T-helper 1 cell (primary cell): ENCODE measurements at places on chromosomes 2 and 18.

GRCh38 chr2:208493186-208493585, 86.6 kb downstream of the PTH2R start:
- DNase-seq = no peak

- no peak for DNase-seq
Observed at GRCh38 chr2:27832396-27832795, 57.8 kb downstream of the RBKS start.

DNA sequence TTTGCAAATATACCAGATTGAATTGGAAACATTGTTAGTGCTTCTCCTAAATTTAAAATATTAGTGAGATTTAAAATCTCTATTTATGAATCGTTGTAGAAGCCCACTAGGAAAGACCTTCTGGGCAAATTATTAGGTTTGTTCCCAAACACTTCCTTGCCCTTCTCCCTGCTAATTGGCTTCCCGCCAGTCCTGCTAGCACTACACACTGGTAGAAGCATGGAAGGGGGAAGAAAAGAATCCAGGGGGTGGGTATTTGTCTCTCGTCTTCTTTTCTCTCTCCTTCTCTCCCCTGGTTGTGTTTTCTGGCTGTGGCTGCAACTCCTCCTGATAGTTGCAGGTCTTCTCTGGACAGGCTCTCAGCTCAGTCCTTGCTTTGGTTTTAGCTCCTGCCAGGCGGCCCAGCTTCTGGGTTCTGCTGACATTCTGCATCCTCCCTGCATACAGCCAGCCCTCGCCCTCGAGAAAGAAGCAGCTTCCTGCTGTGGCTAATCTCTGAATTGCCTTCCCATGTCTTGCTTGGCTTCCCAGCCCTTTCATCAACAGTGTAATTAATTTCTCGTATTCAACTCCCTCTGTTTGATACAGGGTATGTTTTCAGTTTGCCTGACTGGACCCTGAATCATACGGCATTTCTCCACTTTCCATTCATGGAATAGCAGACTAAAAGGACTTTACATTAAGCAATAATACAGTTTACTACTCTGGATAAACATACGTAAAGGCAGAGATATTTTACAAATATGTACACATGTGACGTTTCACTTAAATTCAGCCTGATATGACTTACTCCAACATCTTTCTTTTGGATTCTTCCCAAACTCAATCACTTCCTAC, 6.9 kb upstream of the PARD3B start:
- DNase-seq = no peak

- DNase-seq = no peak
Observed at GRCh38 chr2:225637259-225637658, 237.7 kb downstream of the NYAP2 start.

DNA sequence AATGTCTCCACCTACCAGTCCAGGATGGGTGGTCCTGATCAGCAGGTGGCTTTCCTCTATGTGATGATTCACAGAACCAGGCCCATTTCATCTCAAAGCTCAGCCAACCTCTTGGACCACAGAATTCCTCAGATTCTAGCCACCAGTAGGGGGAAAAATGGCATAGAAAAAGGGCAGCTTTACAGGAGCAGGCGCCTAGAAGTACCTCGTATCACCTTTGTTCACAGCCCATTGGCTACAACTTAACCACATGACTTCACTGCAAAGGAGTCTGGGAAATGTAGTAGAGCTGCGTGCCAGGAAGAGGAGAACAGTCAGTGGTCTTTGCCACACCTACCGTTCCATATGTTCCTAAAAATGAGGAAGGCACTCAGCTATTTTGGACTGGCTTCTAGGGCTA, 62.8 kb upstream of the DTNA start:
- DNase-seq = no peak

DNA sequence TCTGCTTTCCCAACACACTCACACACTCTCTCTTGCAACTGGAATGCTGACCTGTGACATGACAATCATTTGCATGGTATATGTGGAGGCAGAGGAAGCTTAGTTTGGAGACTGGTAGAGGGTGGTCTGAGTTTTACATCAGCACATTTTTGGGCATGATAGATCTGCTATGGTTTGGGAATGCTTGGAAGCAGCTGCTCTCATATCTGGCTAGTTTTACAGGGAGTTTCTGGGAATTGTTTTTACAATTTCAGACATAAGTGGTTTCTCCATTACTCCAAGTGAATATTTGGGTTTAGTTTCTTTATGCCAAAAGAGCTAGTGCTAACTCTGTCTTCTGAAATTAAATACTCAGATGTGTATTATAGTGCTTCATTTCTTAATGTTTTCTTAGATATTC, 977.6 kb downstream of the SUCLG1 start:
- DNase-seq = no peak

DNA sequence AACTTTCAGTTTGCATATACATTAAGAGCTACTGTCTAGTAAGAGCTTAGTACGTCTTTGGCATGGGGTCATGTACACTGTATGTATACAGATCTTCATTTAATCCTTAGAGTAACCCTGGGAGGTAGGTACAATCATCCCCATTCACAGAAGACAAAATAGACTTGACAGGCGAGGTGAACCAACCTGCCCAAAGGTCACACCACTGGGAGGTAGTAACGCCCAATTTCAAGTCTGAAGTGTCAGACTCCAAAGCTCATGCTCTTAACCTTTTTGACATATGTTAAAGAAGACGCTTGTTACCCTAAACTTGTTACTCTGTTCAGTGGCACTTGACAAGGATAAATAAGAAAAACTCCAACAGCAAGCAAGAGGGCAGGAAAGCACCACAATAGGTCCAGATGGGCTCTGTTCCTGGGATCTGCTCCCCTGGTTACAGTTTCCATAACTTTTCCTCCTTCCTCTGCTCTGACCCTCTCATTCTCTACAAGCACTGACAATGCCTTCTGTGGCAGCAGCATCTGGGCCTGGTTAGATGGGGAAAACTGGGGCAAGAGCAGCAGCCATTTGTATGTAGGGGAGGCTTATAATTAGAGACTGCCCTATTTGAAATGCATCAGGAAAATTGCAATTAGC, 64.7 kb upstream of the SERTAD2 start:
- DNase-seq = no peak

DNA sequence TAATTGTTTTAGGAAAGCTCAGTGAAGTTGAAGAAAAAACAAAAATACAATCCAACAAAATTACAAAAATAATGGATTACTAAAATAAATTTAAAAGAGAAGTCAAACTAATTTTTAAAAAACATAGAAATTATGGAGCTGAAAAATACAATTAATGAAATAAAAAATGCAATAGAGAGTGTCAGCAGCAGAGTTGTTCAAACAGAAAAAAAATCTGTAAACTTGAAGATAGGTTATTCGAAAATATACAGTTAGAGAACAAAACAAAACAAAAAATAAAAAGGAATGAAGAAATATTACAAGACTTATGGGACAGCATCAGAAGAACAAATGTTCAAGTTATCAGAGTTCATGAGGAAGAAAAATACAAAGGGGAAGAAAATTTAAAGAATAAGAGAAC, 114.7 kb downstream of the GULP1 start:
- DNase-seq = no peak

- no peak for DNase-seq
Observed at GRCh38 chr2:236753606-236754270, 184.1 kb downstream of the ACKR3 start.

- DNase-seq = no peak
Observed at GRCh38 chr2:47264686-47265085, 109.6 kb upstream of the STPG4 start.

- no peak for DNase-seq
Observed at GRCh38 chr2:33116799-33117198, 170.0 kb downstream of the LTBP1 start.

GRCh38 chr2:8418721-8419120, 263.1 kb upstream of the ID2 start:
- DNase-seq = no peak

DNA sequence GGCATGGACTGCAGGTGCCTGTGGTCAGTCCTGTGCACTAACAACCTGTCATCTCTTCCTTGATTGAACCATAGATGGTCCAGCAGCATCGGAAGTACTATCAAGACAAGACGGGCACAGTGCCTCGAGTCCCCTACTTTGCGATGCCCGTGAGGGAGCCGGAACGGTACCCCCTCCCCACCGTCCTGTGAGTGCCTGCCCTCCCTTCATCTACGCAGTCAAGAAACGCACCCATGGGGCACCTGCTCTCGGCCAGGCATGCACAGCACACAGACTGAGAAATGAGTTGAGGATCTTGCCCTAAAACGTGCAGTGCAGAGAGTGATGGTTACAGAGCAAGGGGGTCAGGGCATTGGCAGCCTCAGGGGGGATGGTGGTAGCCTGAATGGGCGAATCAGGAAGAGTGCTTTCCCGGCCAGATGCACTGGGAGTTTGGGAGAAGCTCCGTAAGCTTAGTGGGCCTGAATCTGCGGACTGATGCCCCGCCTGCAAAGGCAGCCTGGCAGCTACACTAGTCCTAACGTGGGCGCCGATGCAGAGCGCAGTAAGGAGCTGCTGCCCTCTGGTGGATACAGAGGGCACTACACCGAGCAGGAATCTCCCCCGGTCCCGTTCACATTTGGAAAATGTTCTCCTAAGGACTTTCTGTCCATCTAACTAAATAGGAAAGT, 63.6 kb downstream of the CIB4 start:
- DNase-seq = no peak

- DNase-seq = no peak
Observed at GRCh38 chr2:140199312-140199711, 1419.1 kb upstream of the NXPH2 start.

GRCh38 chr2:216822470-216822869, 37.4 kb downstream of the TNP1 start:
- DNase-seq = no peak
